ENCODE measurements at places on chromosomes 3 and 15.
A peak's percentile ranks its signal among the peaks of the same experiment; 100 is the strongest.

DNA sequence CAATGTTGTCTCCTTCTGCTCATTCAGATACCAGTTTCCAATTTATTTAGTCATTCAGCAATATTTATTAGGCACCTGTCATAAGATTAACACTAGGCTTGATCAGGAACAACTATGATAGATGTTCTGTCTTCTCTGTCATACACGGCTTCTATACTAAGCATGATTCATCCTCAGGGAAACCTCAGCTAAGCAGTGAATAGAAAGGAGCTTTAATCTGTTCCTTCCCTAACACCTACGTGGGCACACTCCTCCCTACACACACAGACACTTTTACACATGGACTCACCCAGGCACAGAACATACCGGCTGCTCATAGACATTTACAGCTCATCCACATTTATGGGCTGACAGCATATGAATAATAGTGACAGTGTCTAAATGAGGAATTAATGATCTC, 136.9 kb downstream of the LEKR1 start:
- no peak for DNase-seq

GRCh38 chr3:129521611-129522010, 6.8 kb upstream of the RHO start:
- no peak for DNase-seq

GRCh38 chr3:122857019-122857418, 62.1 kb downstream of the SLC49A4 start:
- no peak for DNase-seq

GRCh38 chr15:65209701-65210643, 1.3 kb downstream of the CILP start:
- DNase-seq: no peak

DNA sequence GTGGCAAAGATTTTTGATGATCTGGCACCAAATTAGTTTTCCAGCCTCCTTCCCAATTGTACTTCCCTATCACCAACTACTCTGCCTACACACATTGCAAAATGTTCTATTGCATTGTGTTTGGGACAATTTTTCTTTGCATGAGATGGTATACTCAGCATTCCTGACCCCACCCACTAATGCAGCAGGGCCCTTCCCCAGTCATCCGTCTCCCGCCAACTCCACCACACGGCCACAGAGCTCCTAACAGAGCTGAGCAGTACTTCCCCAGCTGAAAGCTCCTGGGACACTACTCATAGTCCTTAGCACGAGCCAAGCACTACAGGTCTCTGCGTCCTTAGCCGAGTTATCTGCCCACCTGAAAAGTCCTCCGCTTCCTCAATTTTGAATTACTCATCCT, 34.2 kb downstream of the TXNRD3 start:
- DNase-seq: no peak

- no peak for DNase-seq
These were observed 7.9 kb upstream of the GLB1 start for GRCh38 chr3:33104803-33105202.

GRCh38 chr3:11140030-11140712, 14.1 kb upstream of the HRH1 start:
- DNase-seq: peak; percentile 26

- no peak for DNase-seq
These were observed 67.9 kb upstream of the BCL6 start for GRCh38 chr3:187813198-187813597.

GRCh38 chr3:15794303-15794771, 3.4 kb downstream of the ANKRD28 start:
- DNase-seq: no peak

- no peak for DNase-seq
These were observed 5.1 kb upstream of the DNAAF4 start for GRCh38 chr15:55513152-55513551.

DNA sequence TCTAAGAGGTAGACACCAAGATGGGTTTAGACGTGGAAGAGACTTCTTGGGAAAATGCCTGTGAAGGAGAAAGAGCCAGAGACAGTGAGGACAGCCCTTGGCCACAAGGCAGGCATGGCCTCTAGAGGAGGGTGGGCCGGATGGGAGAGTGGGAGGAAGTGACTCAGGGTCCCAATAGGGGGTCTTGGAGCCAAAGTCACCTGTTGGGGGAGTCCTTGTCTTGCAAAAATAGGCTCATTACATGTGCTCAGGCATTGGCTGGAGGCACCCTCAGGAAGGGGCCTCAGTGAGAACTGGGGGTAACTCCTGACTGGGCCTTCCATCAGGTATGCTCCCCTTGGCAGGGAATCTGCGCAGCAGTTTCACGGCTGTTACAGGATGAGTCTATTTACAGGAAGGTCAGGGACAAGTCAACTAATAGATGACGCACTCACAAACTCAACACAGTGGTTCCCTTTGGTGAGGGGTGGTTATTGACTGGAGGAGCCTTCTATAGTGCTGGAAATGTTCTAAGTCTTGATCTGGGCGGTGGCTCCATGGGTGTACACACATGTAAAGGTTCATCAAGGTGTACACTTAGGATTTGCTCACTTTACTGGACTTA, 259.6 kb downstream of the XXYLT1 start:
- no peak for DNase-seq

- no peak for DNase-seq
These were observed 101.4 kb downstream of the FNDC3B start for GRCh38 chr3:172140499-172141391.

- no peak for DNase-seq
These were observed 238.3 kb upstream of the FEZF2 start for GRCh38 chr3:62611541-62612240.

DNA sequence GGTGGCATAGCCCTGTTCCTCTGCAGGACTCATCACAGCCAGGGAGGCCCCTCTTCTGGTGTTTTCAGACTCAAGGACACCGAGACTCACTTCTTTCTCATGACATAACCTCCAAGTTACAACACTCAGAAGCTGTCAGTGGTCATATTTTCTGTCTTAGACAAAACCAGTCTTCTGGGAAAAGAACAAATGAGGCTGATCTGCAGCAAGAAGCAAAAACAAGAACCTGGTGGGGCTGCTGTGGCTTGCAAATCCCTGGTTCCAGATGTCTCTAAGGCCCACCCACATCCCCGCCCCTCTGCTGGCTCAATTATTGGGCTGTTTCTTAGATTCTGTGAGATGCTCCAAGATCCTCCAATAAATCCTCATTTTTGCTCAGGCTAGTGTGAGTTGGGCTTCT, 16.6 kb upstream of the LOXL1 start:
- no peak for DNase-seq

- DNase-seq: peak; percentile 2
These were observed 888 bp downstream of the PPP2R3A start for GRCh38 chr3:135966271-135966961.

- DNase-seq: no peak
These were observed 8.8 kb downstream of the RASGRP1 start for GRCh38 chr15:38555686-38556334.

GRCh38 chr3:10248984-10249748, 907 bp downstream of the TATDN2 start:
- no peak for DNase-seq

- DNase-seq: no peak
These were observed 35.2 kb upstream of the SPPL2A start for GRCh38 chr15:50800715-50801114.

DNA sequence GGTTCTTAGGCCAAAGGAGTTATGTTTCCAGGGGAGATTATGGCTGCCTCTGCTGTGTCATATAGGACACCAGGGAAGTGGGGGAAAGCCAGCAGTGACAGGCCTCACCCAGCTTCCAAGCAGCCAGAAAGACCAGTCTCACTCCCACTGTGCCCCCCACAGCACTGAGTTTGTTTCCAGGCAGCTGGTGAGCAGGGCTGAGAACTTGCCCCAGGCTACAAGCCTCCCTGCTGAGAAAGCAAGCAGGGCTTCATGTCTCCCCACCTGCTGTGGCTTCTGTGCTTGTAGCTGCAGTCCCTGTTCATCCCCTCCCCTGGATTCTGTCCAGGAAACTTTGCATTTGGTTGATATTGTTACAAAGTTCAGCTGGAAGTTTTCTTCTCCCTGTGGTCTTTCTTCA, 376.3 kb downstream of the PDCD6IP start:
- no peak for DNase-seq

GRCh38 chr3:29420106-29420505, 139.2 kb downstream of the RBMS3 start:
- no peak for DNase-seq

DNA sequence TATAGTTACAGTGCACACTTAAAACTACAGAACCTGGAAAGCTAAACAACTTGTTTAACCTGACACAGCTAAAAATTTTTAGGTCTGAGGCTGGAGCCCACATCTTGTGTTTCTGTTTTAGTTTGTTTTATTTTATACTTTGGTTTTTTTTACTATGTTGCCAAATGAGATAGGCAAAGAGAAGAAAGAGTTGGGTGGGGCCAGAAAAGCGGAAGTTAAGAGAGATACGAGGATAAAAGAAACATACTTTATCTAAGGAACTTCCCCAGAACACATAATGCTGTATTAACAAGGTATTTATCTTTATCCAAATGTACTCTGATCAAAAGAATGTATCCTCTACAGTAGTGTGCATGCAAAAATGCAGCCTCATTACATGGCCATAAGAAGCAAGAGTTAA, 1145.7 kb downstream of the EPHA3 start:
- no peak for DNase-seq

DNA sequence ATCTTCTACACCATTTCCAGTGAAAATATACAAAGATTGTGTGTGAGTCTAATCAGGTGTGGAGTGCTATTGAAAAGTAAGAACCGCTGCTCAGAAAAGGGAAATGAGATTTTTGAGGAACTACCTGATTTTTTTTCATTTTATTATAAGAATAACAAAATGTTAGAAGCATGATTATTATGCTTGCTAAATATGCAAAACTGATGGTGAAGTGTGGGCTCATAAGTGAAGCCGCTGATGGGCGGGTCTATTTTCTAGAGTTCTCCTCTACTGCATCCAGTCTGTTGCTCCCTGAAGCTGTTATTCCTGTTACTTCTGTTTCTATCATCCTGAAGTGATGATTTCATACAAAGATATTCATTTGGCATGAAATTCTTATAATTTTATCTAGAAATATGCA, 612.0 kb downstream of the CADM2 start:
- no peak for DNase-seq

- no peak for DNase-seq
These were observed 70.9 kb upstream of the ARNT2 start for GRCh38 chr15:80333261-80333660.

- DNase-seq: no peak
These were observed 77.1 kb downstream of the AKAP13 start for GRCh38 chr15:85457392-85457968.

DNA sequence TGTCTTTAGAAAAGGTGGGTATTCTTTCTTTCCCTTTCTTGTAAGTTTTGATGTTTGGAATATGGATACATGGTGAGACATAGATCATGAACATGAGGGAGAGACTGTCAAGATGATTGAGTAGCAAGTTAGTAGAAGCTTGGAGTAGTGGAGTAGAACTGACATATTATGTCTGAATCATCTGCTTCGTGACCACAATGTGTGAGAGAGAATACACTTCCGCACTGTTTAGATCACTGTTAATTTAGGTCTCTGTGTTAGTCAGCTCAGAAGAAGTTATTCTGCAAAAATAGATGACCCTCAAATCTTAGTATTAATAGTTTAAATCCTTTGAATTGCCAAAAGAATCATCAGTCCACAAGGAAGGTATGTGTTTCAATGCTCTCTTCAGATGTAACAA, 151.0 kb downstream of the OXSM start:
- DNase-seq: no peak

DNA sequence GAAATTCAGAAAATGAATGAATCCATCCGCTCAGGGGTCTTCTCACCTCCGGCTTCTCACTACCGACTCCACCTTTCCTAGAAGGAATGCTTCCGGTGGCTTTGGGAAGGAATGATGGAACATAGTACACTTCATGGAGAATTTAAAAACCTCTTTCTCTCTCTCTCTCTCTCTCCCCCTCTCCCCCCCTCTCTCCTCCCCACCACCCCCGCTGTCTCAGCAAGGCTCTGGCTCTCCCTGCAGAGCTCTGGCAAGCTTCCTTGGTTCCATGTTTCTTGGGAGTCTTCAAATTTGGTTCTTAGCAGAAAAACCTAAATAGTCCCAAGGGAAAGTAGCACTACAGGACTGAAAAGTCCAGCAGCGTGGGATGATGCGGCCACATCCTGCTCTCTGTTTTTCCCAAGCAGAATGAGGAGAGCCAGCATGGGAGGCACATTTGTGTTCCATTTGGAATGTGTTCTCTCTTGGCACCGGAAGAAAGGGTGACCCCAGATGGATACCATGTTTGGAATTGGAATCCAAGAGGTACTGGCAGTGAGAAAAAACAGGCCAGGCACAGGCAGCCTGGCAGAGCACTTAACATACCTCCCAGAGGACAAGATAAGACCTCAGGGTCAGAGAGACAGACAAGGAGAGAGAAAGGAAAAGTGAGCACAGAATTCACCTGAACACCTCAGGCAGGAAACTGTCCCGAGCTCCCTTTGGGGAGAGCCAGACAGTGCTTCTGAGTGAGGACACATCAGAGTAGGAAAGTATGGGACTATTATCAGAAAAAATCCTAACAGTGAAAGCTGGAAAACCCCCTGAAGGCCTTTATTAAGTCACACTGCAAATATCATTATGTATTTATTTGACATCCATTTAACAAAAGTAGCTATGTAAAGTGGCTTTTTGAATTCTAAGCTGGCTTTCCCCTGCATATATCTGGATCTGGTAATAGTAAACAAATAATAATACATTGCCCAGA, at the start of gene POPDC2:
TSS of gene POPDC2 (minus strand) at position 116 of the 967 bp plus-strand sequence. CDS start 166 bp downstream, outside the sequence.
- no peak for DNase-seq

GRCh38 chr15:85744579-85744978, 50.1 kb downstream of the KLHL25 start:
- no peak for DNase-seq

- DNase-seq: no peak
These were observed 46.0 kb downstream of the KLHL25 start for GRCh38 chr15:85748729-85749128.

DNA sequence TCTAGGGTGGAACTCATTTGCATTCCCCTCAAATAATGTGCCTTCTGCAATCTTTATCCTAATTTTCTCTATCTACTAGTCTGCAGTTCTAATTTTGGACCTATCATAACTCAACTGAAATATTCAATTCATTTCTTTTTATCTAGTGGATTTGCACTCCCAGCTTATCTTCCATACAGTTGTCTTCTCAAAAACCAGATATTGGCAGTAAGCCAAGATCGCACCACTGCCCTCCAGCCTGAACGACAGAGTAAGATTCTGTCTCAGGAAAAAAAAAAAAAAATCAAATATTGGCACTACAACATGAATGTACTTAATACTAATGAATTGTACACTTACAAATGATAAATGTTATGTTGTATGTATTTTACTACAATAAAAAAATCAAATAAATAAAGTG, 18.0 kb upstream of the CHMP2B start:
- no peak for DNase-seq

- DNase-seq: no peak
These were observed 29.8 kb downstream of the HGD start for GRCh38 chr3:120652281-120652680.

GRCh38 chr3:23084367-23084766, 118.8 kb upstream of the UBE2E2 start:
- no peak for DNase-seq

- DNase-seq: no peak
These were observed 3.4 kb upstream of the MGLL start for GRCh38 chr3:127825756-127826155.

GRCh38 chr3:78792212-78792611, 975.6 kb downstream of the ROBO1 start:
- DNase-seq: no peak
